ENCODE measurements at places on chromosomes 13 and 19.

GRCh38 chr13:114288157-114288591, 6.8 kb downstream of the UPF3A start:
- DNase-seq, result no peak

DNA sequence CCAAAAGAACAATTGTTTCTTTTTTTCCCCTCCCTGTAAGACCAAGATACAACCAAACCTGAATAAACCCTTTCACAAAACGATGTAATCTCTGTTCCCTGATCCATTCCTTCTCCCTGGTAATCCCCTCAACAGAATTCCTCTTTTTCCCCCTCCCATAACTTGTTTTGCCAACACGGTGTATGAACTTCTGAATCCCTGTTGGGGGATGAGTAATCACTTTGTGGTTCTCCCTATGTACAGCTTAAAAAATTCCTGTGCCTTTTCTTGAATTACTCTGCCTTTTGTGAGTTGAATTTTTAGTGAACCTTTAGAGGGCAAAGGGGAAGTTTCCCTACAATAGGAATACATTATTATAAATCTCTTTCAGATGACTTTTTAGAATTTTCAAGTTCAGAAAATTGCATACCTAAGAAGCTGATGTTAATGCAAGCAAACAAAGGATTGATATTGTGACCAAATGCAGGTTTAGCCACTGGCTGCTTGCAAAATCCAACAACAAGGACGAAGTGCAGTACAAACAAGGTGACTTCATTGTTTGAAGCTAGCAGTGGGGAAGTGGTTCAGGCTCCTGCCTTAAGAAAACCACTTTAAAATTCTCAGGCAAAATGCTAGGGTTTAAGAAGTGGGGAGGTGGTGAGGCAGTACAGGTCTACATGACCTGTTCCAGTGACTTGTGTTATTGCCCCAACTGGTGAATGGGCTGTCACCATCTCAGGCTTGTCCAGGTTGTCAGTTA, 15.0 kb upstream of the EPSTI1 start:
- no peak for DNase-seq

DNA sequence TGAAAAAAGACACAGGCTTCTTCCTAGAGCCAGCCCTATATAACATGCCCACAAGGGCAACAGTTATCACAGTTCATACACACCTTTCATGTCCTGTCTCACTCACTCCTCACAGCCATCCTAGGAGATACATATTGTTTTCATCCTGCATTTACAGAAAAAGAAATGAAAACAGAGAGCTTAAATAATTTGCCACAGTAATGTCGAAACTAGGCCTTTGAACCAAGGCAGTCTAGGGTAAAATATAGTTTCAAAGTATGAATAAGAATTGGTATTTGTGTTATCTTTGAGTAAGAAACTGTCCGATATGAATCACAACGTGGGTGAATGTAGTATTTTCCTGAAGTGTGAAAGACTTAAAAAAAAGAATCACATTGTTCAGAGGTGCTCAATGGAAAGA, 26.8 kb downstream of the CLDN10 start:
- DNase-seq, result no peak

DNA sequence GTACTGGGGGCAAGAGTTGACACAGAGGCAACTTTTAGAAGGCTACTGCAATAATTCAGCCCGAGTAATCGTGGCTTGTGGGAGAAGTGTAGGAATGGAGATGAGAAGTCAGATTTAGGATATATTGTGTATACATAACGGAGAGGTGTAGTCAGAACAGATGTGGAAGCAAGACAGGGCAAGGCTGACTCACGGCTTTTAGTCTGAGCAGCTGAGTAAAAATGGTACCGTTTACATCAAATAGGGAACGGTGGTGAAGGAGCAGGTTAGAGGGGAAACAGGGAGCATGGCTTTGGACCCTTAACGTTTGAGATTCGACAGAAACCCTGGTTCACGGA, 796 bp upstream of the LSM14A start:
- DNase-seq, result no peak

DNA sequence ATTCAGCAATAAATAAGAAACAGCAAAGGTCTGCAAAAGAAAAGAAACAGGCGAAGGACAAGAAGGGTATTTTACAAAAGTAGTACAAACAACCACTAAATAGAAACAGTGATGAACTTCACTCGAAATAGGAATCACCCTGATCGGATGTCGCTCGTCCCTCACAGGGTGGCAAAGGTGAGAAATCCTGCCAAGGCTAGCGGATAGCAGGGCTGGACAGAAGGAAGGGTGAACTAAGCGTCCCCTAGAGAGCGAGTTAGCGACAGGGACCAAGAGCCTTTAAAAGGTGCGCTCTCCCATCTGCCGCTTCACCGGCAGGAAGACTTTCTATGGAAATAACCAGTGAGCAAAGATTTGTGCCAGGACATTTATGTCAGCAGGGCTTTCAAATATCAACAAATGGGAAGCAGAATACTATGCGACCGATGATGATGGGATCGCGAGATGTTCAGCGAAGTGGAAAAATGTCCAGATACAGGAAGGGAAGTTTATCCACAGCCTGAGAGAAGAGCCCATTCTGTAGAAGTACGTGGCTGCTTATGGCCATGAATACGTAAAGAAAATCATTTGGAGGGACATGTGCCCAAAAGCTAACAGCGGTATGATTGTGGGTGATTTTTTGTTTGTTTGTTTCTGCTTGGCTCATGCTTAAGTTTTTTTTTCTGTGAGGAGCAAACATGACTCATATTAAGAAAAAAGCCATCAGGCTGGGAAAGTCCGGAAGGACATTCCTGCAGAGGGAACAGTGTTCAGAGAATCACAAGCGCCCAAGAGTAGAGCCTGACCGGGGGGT, 18.9 kb downstream of the ELAVL1 start:
- DNase-seq, result no peak

DNA sequence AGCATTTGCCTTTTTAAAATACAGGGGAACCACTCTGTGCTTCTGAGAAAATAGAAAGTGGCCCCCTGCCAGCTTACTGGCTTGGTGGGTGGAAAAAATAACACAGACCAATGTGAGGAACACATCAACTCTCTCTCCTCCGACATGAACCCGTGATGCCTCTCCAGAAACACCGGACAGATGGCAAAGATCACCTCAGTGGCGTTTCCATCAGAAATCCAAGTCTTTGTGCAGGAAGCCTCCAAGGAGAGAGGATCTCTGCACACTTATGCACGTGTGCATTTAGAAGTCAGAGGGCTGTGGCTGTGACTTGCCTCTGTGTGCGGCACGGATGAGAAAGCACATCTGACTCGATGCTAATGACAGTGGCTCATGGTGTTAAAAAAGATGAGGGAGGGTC, 112.3 kb upstream of the KLF12 start:
- DNase-seq, result no peak

- DNase-seq, result no peak
These were observed 41.2 kb downstream of the NFIX start for GRCh38 chr19:13036366-13036976.

- DNase-seq, result no peak
These were observed 249.5 kb upstream of the TSHZ3 start for GRCh38 chr19:31598730-31599238.
